ENCODE measurements at places on chromosomes 7 and 10.

DNA sequence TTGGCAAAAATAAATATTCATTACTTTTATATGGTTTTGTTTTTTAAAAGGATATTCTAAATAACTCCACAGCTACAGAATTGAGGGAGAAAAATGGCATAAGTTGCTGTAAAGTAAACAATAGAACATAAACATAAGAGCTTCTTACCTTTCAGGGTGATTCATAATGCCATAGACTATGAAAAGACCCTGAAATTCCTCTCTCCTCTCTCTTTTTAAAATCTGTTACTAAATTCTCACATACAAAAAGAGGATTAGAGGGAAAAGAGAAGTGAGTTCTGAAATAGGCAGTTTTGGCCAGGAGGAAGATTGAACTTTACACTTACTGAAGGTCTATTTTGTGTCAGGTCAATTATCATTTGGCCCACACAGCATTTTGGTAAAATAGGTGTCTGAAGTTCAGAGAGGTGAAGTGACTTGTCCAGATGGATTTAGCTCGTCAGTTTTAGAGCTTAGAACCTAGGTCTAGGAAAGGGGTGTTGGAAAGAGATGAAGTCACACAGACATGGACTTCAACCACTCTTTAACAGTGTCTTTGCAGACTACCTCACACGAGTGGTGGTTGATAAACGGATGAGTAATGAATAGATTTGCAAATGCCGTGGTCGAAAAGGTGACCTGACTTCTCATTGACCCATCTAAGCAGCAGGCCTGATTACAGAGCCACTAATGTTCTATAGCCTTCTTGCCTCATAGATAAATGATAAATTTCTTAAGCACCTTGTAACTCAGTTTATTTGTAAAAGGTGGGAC lies 190.6 kb upstream of the CCDC6 start:
- DNase-seq: no peak

DNA sequence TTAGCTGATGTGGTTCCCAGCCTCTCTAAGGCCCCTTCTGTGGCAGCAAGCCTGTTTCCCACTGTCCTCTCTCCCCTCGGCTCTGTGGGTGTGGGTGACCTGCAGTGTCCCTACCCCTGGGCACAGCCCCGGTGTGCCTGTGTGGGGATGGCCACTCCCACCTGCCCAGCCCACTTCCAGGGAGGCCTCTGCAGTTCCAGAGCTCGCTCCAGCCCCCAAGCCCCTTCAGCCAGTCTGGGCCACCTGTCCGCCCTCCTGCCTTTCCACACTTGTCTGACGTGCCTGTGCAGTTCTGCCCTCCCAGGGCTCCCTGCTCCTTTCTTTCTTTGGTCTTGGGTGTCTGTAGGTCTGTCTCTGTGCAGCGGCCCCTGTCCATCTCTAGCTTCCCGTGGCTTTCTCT lies 127.0 kb upstream of the PPIF start:
- no peak for DNase-seq

DNA sequence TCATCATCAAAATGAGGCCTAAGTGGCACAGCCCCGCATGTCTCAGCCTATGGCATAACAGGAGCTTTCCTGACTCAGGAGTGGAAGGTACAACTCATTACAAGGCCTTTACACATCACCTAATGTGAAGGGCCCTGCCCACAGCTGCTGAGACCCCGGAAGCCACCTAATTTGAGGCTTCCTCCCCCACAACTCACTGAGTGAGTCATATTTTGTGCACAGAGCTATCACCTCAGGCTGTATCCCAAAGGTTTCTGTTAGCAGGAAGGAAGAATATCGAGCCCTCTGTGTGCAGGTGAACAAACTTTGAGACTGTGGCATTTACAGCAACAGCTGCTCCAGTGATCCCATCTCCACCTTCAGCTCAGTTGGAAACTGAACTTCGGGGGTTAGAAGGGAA lies 20.6 kb downstream of the HTR5A start:
- DNase-seq: no peak

- DNase-seq: no peak
These were observed 624.9 kb downstream of the ARL4A start for GRCh38 chr7:13312307-13312706.

GRCh38 chr10:110378533-110379108 lies 73.9 kb upstream of the SMNDC1 start:
- no peak for DNase-seq

GRCh38 chr7:75650062-75650461 lies 88.7 kb downstream of the HIP1 start:
- DNase-seq: no peak

DNA sequence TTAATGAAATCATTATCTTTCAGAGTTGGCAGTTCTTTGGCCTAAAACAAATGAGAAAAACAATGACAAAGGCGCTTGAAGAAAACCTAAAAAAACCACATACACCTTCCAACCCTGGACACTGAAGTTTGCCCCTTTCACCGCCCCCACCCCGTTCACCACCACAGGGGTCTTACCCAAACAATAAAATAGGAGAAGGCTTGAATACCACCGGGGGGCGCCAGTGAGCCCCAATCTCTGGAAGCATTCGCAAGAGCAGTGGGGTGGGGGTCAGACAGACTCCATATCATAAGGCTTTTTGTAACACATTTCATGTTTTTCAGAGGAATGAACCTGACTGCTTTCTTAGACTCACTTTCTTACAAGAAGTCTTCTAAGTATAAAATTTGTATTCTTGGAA lies 163.6 kb downstream of the PIP4K2A start:
- DNase-seq: peak; percentile 54

DNA sequence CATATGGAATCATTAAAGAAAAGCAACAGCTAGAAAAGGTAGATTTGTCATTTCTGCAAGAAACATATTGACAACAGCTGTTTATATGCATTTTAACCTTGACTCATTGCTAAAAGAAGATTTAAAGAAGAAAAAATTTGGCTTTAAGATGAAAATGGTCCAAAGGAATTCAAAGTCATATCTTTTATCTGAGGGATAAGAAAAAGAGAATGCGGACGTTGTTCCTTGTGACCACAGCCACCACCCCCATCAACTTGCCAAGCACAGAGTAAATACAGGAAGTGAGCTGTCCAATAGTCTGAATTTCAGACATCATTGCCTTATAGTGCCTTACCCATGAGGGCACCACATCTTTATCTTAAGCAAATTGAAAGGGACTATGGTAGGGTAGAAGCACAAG lies 7.3 kb upstream of the CRPPA start:
- peak; percentile 4 for DNase-seq

- DNase-seq: no peak
These were observed 28.4 kb upstream of the CNPY1 start for GRCh38 chr7:155574556-155575290.

DNA sequence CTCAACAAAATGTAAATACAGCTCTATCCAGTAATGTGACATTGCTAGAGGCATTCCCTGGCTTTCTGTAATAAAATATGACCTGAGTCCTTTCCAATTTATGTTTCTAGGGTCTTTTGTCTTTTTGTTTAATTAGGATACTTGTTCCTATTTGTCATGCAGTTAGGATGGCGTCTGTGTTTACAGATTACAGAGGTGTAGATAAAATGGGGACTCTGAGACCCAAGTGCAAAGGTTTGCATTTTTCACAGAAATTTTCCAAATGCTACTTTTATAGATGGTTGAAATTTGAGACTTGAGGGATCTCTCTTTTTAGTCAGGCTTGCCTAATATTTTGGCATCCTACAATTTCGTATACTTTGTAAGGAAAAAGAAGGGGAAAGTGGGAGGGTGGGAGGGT lies 332.4 kb downstream of the PTEN start:
- no peak for DNase-seq

DNA sequence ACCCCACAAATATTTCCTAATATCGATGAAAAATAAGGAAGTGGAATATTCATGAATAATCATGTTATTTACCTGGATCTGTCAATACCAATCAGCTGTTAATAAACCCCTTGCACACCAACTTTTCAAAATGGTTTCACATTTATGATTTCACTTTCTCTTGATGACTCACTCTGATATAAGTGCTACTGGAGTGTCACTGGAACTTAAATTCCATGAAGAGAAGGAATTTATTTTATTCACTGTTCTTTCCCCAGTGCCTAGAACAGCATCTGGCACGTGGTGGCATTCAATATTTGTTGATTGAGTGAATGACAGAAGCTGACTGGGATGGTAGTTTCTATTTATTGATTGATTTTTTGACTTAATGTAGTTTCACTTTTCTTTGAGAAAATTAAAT lies 3.5 kb upstream of the ENO4 start:
- DNase-seq: no peak

DNA sequence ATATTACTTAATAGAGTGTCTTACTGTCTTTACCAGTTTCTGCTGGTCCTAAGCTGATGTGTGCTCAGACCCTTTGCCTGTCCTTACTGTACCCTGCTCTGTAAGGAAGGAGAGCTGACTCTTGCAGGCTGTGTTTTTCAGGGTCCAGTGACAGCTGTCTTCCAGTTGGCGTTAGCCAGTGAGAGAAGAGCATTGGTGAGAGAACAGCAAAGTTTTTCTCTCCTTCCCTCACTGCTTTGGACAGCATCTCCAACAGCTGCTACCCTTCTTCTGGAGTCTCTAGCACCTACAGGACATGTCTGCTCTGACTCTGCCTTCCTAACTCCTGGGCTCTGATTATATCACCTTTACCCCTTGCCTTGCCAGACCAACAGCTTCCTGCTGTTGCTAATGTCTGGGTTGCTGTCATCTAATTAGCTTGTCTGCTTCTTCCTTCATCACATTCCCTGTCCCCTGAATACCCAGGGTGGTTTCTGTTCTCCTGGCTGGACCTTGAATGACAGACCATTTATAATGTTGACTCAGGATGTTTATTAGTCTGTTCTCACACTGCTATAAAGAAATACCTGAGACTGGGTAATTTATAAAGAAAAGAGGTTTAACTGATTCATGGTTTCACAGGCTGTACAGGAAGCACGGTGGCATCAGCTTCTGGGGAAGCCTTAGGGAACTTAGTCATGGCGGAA lies 23.5 kb upstream of the PANK1 start:
- DNase-seq: no peak

GRCh38 chr10:89852872-89853271 lies 151.5 kb downstream of the KIF20B start:
- DNase-seq: no peak

All from dermis microvascular lymphatic vessel endothelial cell (primary cell).